ENCODE measurements at places on chromosomes 12 and 14.

GRCh38 chr14:26128931-26129671 is 468.7 kb downstream of the NOVA1 start:
- H3K36me3 ChIP-seq, result no peaks in the 10 kb centered on the region
- no peak overlapping the region for H3K4me3 ChIP-seq
- no peak overlapping the region for H3K27ac ChIP-seq

- peaks cover 6% of the 10 kb centered on the region for H3K4me1 ChIP-seq
- no peak overlapping the region for H3K27ac ChIP-seq
- no peaks in the 10 kb centered on the region for H3K36me3 ChIP-seq
Observed at GRCh38 chr12:104106965-104107364, 31.0 kb downstream of the NFYB start.

DNA sequence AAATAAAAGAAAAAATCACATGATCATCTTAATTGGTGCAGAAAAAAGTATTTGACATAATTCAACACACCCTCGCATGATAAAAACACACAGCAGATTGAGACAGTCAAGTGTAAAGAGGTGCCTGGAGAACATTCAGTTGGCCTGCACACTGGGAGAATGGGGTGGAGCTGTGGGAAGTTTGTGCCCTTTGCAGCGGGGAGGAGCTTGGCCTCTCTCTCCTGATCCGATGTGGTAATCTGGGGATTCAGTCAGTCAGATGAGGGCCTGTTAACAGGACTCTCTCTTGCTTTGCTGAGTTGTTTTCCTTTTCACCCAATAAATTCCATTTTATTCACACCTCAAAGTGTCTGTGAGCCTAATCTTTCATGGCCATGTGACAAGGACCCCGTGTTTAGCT is 5.9 kb downstream of the SERPINA6 start:
- no peaks in the 10 kb centered on the region for H3K36me3 ChIP-seq
- DNase-seq, result no peak
- H3K4me1 ChIP-seq, result no peaks in the 10 kb centered on the region
- H3K4me3 ChIP-seq, result no peak overlapping the region

DNA sequence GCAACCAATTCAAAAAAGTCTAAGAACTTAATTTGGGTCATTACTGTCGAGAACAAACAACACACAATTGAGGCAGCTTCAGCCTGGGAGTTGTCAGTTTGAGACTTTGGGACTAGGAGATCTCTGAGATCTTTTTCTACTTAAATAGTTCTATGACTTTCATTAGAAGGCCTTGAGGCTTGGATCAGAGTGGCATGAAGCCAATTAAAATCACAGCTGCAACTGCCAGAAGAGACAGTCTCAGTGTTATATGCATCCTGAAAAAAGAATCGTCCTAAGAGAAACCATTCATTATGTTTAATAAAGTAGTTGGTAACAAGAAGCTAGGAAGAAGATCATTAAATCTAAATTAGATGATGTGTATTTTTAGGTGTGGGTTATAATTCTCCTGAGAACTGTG is 170.8 kb upstream of the RASSF8 start:
- no peak for DNase-seq
- no peak overlapping the region for H3K4me3 ChIP-seq
- no peaks in the 10 kb centered on the region for H3K27me3 ChIP-seq
- no peak overlapping the region for H3K27ac ChIP-seq
- no peaks in the 10 kb centered on the region for H3K36me3 ChIP-seq
- H3K4me1 ChIP-seq, result no peaks in the 10 kb centered on the region

DNA sequence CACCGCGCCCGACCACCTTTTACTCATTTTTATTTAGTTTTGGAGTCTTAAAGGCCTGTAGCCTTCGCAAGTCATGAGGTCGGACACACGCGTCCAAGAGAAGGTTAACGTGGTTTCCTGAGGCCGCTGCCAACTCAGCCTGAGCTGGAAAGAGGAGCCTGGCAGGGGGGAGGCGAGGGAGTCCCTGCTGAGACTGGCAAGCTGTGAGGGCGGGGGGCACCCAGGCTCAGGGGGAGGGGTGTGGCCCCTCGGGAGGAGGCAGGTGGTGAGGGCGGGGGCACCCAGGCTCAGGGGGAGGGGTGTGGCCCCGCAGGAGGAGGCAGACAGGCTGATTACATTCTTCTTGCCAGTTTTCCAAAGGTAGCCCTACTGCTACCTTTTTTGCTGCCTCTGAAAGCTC is 143.2 kb downstream of the PIWIL1 start:
- H3K36me3 ChIP-seq, result no peaks in the 10 kb centered on the region
- H3K27me3 ChIP-seq, result no peaks in the 10 kb centered on the region
- H3K4me3 ChIP-seq, result no peak overlapping the region
- no peaks in the 10 kb centered on the region for H3K4me1 ChIP-seq

GRCh38 chr12:122413516-122414404 is 8.7 kb downstream of the CLIP1 start:
- H3K4me1 ChIP-seq, result peaks cover 30% of the 10 kb centered on the region
- DNase-seq, result no peak
- no peak overlapping the region for H3K27ac ChIP-seq
- H3K36me3 ChIP-seq, result no peaks in the 10 kb centered on the region
- H3K4me3 ChIP-seq, result no peak overlapping the region
- H3K27me3 ChIP-seq, result no peaks in the 10 kb centered on the region

DNA sequence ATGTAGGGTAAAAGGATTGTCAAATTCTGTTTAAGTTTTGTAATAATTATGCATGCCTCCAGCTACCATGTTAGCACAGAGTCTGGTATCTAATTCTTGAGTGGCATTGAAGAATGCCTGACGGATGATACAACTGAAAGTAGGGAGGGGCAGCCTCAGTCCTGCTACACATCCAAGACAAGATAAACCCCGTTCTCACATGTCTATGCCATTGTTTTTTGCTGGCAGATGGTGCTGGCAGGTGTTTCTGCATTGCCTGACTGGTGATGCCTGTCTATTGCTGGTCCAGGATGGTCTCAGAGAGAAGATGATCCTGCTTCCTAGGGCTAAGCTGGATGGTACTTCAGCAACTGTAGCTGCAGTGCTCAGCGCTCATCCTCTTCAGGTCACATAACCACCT is 245.8 kb upstream of the NAV3 start:
- no peak overlapping the region for H3K27ac ChIP-seq
- H3K36me3 ChIP-seq, result no peaks in the 10 kb centered on the region
- H3K27me3 ChIP-seq, result no peaks in the 10 kb centered on the region
- H3K4me1 ChIP-seq, result no peaks in the 10 kb centered on the region

DNA sequence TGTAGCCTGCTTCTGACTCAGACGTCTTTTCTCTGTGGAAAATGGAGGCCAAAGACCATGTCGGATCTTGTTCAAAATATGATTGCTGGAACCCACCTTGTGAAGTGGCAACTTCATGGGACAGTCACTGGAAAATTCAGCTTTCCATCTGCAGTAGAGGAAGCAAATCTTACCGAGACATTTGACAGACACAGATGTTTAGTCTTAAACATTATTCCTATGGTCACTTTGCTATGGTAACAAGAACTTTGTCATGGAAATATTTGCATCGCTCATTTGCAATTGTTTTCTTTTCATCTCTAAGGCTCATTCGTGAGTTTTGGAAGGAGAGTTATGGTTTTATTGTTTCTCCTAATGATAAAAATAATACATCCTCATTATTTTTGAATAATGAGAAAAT is 98.3 kb upstream of the HIF1A start:
- DNase-seq, result no peak
- H3K27ac ChIP-seq, result no peak overlapping the region
- no peaks in the 10 kb centered on the region for H3K27me3 ChIP-seq
- H3K36me3 ChIP-seq, result no peaks in the 10 kb centered on the region
- H3K4me1 ChIP-seq, result peaks cover 13% of the 10 kb centered on the region
- H3K4me3 ChIP-seq, result no peak overlapping the region

DNA sequence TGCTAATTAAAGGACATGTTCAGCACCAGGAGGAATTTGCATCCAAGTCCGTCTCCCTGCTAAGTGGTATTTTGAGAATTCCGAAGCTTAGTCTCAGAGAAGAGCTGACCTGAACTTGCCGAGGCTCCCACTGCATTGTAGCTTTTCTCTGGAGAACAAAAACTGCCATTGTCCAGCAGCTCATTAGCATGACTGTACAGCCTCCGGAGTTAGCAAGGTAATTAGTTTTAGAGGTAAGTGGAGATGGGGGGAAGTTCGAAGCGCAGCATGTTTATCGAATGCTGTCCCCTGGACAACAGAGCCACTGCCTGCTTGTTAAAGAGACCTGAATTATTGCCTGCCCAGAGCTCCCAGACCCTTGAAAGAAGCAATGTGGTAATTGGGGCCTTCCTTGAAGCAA is 160.3 kb upstream of the PELI2 start:
- no peaks in the 10 kb centered on the region for H3K27me3 ChIP-seq
- H3K27ac ChIP-seq, result no peak overlapping the region
- no peak overlapping the region for H3K4me3 ChIP-seq
- no peak for DNase-seq
- H3K4me1 ChIP-seq, result no peaks in the 10 kb centered on the region

GRCh38 chr14:72790887-72791566 is 102.9 kb downstream of the DPF3 start:
- no peak for DNase-seq
- no peak overlapping the region for H3K4me3 ChIP-seq
- H3K27ac ChIP-seq, result peak overlapping the region; percentile 69
- no peaks in the 10 kb centered on the region for H3K36me3 ChIP-seq

DNA sequence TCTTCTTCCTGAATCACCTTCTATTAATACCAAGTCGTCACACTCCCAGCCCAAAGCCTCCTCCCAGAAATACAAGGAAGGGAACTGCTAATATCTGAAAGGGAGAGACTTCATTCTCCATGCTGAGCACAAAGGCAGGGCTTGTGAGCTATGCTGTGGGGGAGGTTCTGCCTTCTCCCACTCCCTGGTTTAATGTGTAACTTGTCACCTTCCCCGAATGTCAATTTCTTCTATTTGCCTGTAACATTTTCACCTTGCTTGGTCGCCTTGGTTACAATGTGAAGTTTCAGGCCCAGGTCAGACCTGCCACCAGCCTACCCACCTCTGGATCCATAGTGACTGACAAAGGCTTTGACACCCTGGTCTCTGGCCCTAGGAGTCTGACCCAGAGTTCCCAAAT is 82.0 kb upstream of the ESRRB start:
- no peak overlapping the region for H3K4me3 ChIP-seq
- no peak overlapping the region for H3K27ac ChIP-seq
- H3K4me1 ChIP-seq, result no peaks in the 10 kb centered on the region
- DNase-seq, result no peak

DNA sequence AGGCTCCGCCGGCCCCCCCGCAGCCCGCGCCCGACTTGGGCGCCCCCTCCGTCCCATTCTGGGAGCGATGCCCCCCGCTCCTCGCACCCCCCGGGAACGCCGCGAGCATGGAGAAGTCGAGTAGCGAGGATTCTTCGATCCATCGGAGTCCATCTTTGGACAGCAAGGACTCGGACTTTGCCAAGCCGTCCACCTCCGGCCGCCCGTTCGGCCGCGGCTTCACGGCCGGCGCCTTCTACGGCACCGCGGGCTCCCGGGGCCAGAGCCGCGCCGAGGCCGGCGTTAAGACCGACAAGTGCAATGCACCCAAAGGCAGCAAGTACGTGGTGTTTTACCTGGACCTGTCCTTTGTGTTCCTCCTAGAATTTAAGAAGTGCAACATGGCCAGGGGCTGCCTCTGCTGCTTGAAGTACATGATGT is 123.6 kb downstream of the TSPAN9 start:
- H3K27ac ChIP-seq, result no peak overlapping the region
- no peak for DNase-seq
- no peaks in the 10 kb centered on the region for H3K27me3 ChIP-seq
- peaks cover 20% of the 10 kb centered on the region for H3K4me1 ChIP-seq

GRCh38 chr12:49887536-49888401 is 15.9 kb downstream of the FAIM2 start:
- no peaks in the 10 kb centered on the region for H3K36me3 ChIP-seq
- no peak overlapping the region for H3K4me3 ChIP-seq
- DNase-seq, result no peak
- H3K27ac ChIP-seq, result no peak overlapping the region
- H3K27me3 ChIP-seq, result no peaks in the 10 kb centered on the region

DNA sequence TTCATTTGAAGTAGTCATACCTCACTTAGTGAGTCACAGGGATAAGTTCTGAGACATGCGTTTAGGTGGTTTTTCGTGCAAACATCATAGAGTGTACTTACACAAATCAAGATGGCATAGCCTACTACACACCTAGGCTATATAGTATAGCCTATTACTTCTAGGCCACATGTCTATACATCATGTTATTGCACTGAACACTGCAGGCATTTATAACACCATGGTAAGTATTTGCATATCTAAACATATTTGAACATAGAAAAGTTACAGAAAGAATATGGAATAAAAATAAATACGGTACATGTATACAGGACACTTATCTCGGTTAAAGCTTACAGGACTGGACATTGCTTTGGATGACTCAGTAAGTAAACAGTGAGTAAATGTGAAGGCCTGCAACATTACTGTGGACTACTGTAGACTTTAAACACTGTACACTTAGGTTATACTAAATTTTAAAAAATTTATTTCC is 670.6 kb downstream of the SLC16A7 start:
- H3K36me3 ChIP-seq, result no peaks in the 10 kb centered on the region
- no peak overlapping the region for H3K27ac ChIP-seq
- no peaks in the 10 kb centered on the region for H3K27me3 ChIP-seq
- DNase-seq, result no peak
- H3K4me3 ChIP-seq, result no peak overlapping the region

DNA sequence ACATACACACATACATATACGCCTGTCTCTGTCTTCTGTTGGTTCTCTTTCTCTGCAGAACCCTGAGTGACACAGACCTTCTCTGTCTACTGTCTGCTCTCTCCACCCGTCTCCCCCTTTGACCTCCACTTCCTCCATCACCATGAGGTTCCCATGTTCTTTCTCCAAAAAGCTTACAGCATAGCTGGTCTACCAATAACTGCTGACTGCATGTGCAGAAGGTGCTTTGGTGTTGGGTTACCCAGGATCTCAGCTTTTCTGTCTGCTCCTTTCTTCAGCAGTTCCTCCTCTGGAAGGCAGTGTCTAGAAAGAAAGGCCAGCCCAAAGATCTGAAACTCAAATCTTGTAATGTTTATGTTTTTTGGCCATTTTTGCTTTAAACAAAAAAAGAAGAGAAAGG is 125.6 kb downstream of the SMOC1 start:
- H3K4me3 ChIP-seq, result no peak overlapping the region
- no peaks in the 10 kb centered on the region for H3K27me3 ChIP-seq
- H3K4me1 ChIP-seq, result no peaks in the 10 kb centered on the region
- H3K27ac ChIP-seq, result no peak overlapping the region
- no peaks in the 10 kb centered on the region for H3K36me3 ChIP-seq
- DNase-seq, result no peak

GRCh38 chr12:114774699-114775098 is 90.7 kb upstream of the TBX3 start:
- no peaks in the 10 kb centered on the region for H3K36me3 ChIP-seq
- DNase-seq, result no peak
